ENCODE measurements at places on chromosomes 6 and 20.

DNA sequence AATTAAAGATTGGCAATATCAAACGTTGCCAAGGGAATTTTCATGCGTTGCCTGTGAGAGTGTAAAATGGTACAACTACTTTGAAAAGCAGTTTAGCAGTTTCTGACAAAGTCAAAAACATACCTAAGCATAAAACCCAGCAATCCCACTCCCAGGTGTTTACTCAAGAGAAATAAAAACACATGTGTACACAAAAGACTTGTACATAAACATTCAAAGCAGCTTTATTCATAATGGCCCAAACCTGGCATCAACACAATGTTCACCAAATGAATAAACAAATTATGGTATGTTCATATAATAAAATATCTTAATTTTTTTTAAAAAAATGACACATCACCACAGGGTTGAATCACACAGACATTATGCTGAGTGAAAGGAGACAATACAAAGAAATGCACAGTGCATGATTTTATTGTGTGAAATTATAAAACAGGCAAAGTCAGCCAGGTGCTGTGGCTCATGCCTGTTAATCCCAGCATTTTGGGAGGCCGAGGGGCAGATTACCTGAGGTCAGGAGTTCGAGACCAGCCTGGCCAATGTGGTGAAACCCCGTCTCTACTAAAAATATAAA, 240.4 kb upstream of the MARCKS start:
- no peak for DNase-seq

- no peak for DNase-seq
Observed at GRCh38 chr6:107458672-107459282, 587 bp downstream of the PDSS2 start.

- DNase-seq, result no peak
Observed at GRCh38 chr20:10430000-10430466, 4.0 kb downstream of the MKKS start.

- no peak for DNase-seq
Observed at GRCh38 chr6:54273214-54273820, 34.9 kb upstream of the TINAG start.

DNA sequence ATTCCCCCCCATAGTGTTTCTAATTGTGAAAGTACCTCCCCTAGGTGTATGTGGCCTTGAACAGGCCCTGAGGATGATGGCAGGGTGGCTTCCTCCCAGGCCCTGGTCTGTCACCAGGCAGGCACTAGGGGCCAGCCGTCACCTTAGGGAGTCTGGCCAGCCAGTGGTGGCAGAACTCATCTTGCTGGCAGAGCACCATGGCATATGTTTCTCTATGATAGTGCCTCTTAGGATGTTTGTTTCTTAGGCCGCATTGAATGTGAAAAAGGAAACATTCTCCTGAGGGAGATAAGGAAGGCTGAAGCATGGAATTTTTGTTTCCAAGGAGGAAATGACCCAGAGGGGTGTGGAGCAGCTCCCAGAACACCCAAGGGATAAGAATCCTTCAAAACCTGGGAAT, 45.2 kb upstream of the KLHL31 start:
- DNase-seq, result no peak

- DNase-seq, result no peak
Observed at GRCh38 chr6:162178666-162179065, 548.9 kb downstream of the PRKN start.

GRCh38 chr20:49478754-49479689, 3.4 kb downstream of the KCNB1 start:
- DNase-seq, result no peak

DNA sequence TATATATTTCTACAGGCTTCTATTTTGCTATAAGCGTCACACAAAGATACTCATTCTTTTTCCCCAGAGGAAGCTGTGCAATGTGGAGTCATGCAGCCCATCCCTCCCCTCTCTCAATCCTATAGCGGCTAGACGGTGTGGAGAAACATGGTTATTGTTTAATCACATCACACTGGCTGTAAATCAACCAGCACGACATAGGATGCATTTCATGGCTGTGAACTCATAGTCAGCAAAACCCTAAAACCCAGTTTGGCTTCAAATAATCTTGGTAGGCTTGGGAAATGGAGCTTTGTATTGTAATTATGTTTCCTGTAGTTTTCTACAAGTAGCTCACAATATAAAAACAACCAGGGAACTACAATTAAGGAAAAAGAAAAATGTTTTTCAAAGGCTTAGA, 16.8 kb downstream of the FOXC1 start:
- no peak for DNase-seq

- DNase-seq, result no peak
Observed at GRCh38 chr6:47023573-47023972, 18.6 kb downstream of the ADGRF1 start.

DNA sequence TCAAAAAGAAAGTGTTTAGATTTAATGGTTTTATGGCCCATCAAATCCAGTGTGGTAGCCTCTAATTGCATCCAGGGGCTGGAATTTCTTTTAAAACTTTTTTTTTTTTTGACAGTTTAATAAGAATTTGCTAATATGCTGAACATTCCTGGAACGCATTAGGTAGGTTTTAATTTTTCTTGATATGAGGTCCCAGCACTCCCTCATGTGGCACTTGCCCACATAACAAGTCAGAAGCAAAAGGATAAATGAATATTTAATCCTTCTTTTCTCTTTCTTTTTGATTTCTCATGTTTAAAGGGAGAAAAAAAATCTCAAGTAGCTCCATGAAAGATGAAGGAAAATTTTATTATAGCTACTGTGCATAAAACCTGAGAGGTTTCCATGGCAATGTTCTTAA, 13.5 kb downstream of the HAO1 start:
- DNase-seq, result peak; percentile 12

GRCh38 chr6:165767228-165767627, 104.2 kb upstream of the PDE10A start:
- no peak for DNase-seq

DNA sequence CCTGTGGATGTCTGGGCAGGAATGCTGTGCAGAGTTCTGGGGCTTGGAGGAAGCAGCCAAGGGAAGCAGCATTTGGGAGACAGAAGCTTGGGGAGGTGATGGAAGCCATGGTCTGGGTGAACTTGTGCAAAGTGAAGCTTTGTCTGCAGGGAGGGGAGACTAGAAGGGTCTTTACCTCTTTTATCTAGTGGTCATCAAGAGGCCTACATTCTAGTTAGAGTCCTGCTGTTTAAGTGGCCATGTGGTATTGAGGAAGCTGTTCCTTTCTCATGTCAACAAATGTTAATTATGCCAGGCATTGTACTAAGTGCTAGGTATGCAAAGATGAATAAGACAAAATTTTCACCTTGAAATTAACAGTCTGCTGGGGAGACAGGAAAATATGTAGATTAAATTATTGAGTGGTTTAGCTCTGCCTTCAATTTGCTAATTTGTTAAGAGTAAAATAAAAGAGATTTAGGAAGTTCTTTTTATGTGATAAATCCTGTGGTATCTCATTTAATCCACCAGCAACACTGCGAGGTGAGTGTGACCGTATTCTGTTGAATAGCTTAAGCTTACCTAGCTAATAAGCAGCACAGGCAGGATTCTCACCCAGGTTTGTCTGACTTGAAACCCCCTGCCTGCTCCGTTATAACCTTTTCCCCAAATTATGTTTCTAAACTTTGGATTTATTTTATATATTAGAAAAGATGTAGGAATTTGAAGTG, 43.1 kb downstream of the ARID1B start:
- DNase-seq, result no peak

GRCh38 chr20:44166008-44166407, 21.0 kb downstream of the JPH2 start:
- DNase-seq, result no peak

DNA sequence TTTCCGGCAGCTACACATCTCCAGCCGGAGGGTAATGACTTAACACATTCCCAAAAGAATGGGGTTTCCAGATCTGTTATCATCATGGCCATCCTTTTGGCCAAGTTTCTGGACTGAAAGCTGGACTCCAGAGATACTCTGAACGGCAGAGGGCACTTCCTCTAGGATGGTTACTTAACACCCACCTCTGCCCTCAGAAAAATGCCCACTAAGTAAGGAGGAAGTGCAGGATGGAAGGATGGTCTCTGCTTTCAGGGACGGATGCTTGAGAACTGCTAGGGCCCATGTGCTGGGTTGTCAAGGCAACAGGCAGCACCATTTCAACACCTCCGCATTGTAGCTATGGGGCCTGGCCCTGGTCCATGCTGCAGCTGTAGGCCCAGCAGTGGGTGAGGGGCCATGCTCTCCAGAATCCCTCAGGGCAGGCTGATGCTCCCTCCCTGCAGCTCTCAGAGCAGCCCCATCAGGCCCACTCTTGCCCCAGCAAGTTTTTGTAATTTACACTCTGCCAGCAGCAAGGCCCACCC, 16.5 kb upstream of the TGM3 start:
- DNase-seq, result no peak

DNA sequence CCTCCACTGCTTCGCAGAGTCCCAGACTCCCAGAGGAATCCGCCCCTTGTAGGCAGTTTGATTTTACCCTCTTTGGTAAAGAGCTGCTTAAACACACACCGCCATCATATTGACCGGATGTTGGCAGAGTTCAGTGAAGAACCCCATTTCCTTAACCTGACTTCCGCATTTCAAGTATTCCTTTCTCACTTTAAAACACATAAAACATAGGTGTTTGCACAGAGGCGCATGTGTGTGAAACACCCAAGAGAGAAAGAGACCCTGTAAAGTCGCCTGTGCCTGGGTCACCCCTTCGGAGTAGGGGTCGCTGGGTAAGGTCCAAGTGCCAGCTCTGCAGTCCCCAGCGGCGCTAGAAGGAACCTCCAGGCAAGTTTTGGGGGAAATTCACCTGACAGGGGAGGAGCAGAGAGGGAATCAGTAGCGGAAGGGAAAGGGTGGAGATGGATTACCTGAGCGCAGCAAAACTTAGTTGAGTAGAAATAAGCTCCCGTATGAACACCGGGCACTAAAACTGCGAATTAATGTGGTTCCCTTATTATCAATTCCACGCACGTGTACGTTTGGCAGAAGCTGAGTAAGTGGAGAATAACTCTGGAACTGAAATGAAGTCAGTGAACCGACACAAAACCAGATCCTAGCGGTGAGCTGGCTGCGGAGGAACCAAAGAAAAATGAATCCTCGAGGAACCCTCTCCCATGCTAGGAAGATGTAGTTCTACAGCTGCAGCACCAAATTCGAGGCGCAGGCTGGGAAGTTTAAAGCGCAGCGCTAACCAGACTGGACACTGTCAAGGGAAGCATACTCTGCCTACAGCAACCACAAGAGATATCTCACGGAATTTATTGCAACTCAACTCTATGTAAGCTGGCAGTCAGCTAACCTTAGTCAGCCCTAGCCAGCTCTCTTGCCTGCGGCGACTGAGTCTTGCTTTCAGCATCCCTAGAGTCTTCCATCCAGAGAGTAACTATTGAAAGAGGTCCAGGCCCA, 3.5 kb upstream of the HTR1B start:
- DNase-seq, result no peak

- no peak for DNase-seq
Observed at GRCh38 chr6:167578371-167578901, 248.3 kb upstream of the AFDN start.

- DNase-seq, result no peak
Observed at GRCh38 chr6:28794175-28795002, 129.4 kb downstream of the TRIM27 start.

GRCh38 chr20:24064915-24065314, 76.3 kb upstream of the GGTLC1 start:
- DNase-seq, result no peak

- DNase-seq, result no peak
Observed at GRCh38 chr6:111700135-111700690, 94.5 kb upstream of the TRAF3IP2 start.

DNA sequence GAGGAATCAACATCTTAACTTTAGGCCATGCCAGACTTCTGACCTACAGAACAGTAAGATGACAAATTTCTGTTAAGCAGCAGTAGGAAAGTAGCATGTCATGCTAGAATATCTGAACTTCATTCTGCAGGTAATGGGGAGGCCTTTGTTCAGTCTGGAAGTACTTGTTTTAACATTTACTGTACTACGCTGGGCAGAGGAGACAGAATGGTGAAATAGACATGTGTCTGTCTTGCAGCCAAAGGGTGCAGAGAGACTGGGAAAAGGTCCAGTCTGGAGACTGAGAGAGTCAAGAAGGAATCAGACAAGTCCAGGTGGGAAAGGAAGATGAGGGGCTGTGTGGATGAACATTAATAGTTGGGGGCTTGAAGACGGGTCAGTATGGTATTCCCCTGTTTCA, 17.5 kb upstream of the ZBTB2 start:
- no peak for DNase-seq

DNA sequence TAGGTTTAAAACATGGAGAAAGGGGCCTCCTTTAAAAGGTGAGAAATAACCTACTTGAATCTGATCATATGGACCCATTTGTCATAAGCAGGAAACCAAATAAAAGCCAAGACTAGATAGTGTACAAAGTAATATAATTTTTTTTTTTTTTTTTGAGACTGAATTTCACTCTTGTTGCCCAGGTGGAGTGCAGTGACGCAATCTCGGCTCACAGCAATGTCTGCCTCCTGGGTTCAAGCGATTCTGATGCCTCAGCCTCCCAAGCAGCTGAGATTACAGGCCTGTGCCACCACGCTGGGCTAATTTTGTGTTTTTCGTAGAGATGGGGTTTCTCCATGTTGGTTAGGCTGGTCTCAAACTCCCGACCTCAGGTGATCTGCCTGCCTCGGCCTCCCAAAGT, 89.2 kb downstream of the SASH1 start:
- DNase-seq, result no peak

GRCh38 chr20:62738025-62738881, 29.6 kb downstream of the NTSR1 start:
- no peak for DNase-seq

- no peak for DNase-seq
Observed at GRCh38 chr6:99736302-99736701, 129.7 kb downstream of the PRDM13 start.

- DNase-seq, result no peak
Observed at GRCh38 chr6:137040393-137040792, 4.4 kb downstream of the IL20RA start.

GRCh38 chr6:52523378-52524142, 53.3 kb downstream of the TRAM2 start:
- no peak for DNase-seq

- no peak for DNase-seq
Observed at GRCh38 chr6:143399176-143399575, 51.3 kb downstream of the ADAT2 start.

DNA sequence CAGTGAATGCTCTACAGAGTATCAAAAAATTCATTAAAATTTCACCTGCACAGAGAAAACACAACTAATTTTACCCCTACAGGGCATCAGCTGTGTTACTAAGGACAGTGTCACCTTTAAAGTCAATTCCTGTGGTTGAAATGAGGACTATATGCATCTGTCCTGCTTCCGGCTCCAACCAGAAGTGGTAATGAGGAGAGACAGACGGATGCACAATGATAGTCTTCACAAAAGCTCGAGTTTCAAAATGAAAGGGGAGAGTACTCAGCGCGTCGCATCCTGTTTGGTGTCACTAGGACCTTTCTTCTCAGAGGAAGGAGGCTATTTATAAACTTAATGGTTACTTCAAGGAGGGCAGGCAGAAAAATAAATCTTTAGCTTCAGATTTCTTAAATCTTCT, 86.5 kb downstream of the LYRM4 start:
- DNase-seq, result no peak

GRCh38 chr6:85262621-85263020, 187.3 kb upstream of the NT5E start:
- no peak for DNase-seq

Data from smooth muscle cell of the brain vasculature (primary cell).